Renal cortex interstitium (tissue), 15 donors: ENCODE measurements at places on chromosomes 12 and 14. TPM values are rescaled to one million over a fixed set of nuclear protein-coding genes. Genes with fewer than 3 reads are reported as not detected.

The PRB2 gene
- not detected for polyA plus RNA-seq

The B4GALNT3 gene
- polyA plus RNA-seq: 15.7 TPM

The SERPINA12 gene
- polyA plus RNA-seq: 0.42 TPM

The GPR65 gene
- 0.80 TPM for polyA plus RNA-seq

The TMEM63C gene
- 0.57 TPM for polyA plus RNA-seq

The ANKRD33 gene
- polyA plus RNA-seq: 0.36 TPM

The CLEC6A gene
- polyA plus RNA-seq: 0.20 TPM

The PGF gene
- 8.2 TPM for polyA plus RNA-seq

DNA sequence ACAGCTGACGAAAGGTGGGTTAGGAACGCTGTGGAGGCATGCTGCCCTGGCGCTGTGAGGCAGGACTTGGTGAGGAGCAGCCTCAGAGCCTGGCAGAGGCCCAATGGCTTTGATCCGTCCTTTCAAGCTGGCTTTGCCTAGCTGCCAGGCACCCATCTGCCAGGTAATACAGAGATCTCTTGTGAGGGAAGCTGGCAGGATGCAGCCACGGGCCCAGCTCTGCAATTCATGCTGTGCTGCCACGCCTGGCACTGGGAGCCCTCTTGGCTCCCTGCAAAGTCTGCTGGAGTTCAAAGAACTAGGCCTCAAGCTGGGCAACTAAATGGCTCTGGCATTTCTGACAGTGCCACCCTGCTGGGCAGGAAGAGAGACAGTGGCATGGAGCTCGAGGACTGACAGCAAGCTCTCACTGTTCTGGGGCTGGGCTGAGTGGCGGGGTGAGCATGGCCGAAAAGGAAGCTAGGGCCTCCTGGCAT lies 18.7 kb downstream of the IQSEC3 start:
- no peak for DNase-seq

DNA sequence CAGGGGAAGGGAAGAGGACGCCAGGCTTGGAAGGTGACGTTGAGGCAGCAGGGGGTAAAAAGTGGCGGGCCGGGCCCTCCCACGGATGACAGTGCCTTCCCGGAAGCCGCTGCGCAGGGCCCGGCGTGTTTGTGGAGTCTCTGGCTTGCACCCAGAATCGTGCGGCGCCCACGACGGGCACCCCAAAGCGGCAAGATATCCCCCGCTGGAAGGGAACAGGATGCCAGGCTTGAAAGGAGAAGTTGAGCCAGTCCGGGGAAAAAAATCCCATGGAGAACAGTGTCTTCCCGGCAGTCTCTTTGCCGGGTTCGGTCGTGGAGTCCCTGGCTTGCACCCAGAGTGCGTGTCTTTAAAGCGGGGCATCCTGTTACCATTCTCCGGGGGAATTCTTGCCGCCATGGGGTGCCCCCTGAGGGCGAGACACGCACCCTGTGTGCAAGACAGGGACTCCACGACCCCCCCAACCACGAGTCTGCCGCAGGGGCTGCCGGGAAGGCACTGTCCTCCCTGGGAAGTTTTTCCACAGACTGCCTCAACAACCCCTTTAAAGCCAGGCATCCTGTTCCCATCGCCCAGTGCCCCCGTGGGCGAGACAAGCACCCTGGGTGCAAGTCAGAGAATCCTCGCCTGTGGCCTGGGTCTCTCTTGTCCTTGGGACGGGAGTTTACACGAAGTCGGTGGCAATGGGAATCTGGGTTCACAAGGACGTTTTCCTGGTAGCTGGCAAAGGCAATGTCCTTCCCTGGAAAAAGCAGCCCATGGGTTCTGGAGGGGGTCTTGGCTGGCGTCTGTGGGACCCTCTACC lies 156.1 kb upstream of the ALG10B start:
- no peak for DNase-seq

DNA sequence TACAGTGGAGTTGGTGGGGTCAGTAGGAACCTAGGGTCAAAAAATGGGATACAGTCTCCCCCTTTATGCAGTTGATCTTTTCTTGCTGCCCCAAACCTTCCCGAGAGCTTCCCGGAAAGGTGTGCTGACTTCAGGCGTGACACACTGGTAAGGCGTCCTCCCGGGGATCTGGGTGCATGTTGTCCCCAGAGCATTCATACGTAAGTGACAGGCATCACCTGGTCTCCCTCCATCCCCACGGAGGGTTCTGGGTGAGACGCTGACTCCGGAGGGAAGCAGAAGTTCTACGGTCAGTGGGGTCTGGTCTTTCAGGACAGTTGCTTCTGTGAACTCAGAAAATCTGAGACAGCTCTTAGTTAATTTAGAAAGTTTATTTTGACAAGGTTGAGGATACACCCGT lies 159.6 kb upstream of the RTL1 start:
- no peak for DNase-seq

DNA sequence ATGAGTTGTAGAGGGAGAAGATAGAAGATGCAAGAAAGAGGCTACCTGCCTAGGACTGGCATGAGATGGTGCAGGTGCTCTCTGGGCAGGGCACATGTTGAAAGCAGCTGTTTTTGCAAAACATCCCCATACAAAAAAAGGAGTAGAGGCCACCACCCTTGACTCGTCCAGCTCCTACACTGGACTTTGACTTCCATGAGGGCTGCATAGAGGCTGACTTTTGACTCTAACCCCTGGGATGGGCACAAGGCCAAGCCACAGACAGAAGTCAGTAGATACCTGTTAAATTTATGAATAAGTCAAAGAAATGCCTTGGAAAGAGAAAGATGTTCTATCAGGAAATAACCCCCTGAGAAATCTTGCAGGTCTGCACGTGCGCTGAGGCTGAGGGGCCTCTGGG lies 1139.1 kb upstream of the TMEM132C start:
- DNase-seq: no peak

- no peak for DNase-seq
Observed at GRCh38 chr12:77104286-77104685, 38.9 kb upstream of the E2F7 start.

GRCh38 chr14:58587271-58587670 lies 50.5 kb upstream of the DACT1 start:
- DNase-seq: no peak

- DNase-seq: peak; percentile 21
Observed at GRCh38 chr12:110860833-110861296, 14.1 kb downstream of the CCDC63 start.

GRCh38 chr12:70560671-70561070 lies 76.6 kb downstream of the PTPRB start:
- no peak for DNase-seq

DNA sequence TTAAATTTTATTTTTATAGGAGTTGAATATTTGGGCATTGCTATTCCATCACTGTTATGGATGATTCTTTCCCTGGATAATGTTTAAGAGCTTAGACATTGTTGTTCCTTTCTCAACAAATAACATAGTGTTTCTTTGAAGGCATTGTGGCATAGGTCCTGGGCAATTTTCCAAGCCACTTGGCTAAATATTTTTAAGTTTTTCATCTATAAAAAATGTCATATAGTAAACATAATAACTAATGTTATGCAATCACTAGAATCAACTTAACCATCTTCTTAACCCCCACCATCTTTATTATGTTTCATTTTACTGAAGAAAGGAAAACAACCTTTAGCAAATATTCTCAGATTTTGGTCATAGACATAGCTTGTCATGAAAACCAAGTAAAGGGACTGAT lies 600.6 kb upstream of the LMO3 start:
- no peak for DNase-seq

- DNase-seq: no peak
Observed at GRCh38 chr12:75933101-75933500, 98.5 kb downstream of the PHLDA1 start.

GRCh38 chr12:132132609-132133430 lies 11.3 kb downstream of the DDX51 start:
- no peak for DNase-seq

- no peak for DNase-seq
Observed at GRCh38 chr12:66548338-66549049, 130.4 kb downstream of the GRIP1 start.

DNA sequence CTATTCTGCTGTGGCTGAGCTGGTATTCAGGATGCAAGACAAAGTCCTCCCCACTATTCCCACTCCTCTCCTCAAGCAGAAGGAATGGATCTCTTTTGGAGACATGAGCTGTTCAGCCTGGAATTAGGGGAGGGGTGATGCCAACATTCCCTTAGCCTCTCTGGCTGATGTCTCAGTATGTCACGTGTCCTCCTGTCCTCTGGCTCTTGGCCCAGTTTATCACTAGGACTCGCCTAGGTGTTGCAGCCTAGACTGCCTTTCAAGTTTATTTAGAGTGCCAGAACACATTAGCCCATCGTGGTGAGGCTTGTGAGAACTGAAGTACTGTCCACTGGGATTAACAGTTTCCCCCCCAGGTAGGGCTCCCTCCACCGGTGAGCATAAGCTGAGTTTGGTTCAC lies 239.9 kb upstream of the MIS18BP1 start:
- DNase-seq: no peak

DNA sequence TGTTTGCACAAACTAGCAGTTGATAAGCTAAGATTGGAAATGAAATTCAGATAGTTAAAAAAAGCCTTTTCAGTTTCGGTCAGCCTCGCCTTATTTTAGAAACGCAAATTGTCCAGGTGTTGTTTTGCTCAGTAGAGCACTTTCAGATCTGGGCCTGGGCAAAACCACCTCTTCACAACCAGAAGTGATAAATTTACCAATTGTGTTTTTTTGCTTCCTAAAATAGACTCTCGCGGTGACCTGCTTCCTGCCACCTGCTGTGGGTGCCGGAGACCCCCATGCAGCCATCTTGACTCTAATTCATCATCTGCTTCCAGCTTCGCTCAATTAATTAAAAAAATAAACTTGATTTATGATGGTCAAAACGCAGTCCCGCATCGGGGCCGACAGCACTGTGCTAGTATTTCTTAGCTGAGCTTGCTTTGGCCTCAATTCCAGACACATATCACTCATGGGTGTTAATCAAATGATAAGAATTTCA lies 335.6 kb downstream of the TMEM121 start:
- DNase-seq: no peak

- DNase-seq: no peak
Observed at GRCh38 chr12:88067301-88067700, 38.1 kb upstream of the C12orf50 start.

- DNase-seq: no peak
Observed at GRCh38 chr12:88468581-88468980, 111.7 kb downstream of the KITLG start.

GRCh38 chr14:76806446-76806845 lies 6.2 kb downstream of the ANGEL1 start:
- no peak for DNase-seq

DNA sequence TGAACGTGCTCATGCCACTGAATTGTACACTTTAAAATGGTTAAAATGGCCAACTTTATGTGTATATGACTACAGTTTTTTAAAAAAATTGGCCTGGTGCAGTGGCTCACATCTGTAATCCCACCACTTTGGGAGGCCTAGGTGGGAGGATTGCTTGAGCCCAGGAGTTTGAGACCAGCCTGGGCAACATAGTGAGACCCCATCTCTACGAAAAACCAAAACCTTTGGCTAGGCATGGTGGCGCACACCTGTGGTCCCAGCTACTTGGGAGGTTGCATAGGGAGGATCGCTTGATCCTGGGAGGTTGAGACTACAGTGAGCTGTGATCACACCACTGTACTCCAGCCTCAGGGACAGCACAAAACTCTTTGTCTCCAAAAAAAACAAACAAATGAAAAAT lies 5.3 kb downstream of the BRI3BP start:
- DNase-seq: no peak

GRCh38 chr14:75499084-75499875 lies 23.0 kb upstream of the BATF start:
- no peak for DNase-seq

- no peak for DNase-seq
Observed at GRCh38 chr12:124774462-124775167, 89.0 kb downstream of the SCARB1 start.

GRCh38 chr12:123892180-123892559 lies 80.5 kb downstream of the CCDC92 start:
- no peak for DNase-seq

- DNase-seq: no peak
Observed at GRCh38 chr14:39145266-39145966, 24.7 kb downstream of the TRAPPC6B start.

DNA sequence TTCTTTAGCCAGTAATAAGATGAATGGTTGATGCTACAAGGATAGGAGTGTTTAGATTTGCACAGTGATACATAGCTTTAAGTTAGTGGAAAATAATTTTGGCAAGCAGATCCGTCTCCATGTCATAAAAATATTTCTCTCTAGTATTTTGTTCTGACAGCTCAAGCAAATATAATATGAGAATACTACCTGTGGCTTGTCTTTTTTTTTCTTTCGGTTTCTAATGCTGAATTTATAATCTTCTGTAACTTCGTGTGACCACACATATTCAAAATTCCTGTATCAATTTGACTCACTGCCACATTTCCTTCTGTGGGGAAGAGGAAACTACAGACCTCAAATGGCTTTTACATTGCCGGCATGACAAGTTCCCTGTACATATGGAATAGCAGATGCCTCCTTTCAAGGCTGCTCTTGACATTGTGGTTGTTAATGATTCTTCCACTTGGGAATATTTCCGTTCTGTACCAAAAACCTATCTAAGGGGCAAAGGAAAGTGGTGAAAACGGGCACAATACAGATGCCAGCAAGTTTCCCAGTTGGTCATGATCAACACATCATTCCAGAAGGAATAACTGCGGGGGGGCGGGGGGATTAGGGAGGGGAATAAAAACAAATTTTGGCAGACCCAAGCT lies 103.6 kb upstream of the CCDC91 start:
- no peak for DNase-seq

DNA sequence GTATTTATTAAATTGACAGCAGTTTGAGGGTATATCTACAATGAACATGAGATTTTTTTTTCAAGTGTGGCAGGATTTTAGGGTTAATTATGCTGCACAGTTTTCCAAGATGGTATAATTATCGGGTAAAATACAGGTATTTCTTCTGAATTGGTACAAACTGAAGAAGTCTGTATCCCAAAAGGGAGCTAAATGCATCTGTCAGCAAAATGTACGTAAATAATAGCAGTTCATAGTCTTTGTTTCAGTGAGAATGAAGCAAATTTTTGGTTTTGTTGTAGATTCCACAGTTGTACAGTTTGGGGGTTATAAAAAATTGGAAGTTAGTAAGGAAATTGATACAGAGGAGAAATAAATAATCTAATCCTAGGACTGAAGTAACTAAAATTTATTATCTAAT lies 63.3 kb downstream of the RAD52 start:
- DNase-seq: no peak

GRCh38 chr12:117202556-117202955 lies 12.3 kb upstream of the FBXO21 start:
- no peak for DNase-seq

DNA sequence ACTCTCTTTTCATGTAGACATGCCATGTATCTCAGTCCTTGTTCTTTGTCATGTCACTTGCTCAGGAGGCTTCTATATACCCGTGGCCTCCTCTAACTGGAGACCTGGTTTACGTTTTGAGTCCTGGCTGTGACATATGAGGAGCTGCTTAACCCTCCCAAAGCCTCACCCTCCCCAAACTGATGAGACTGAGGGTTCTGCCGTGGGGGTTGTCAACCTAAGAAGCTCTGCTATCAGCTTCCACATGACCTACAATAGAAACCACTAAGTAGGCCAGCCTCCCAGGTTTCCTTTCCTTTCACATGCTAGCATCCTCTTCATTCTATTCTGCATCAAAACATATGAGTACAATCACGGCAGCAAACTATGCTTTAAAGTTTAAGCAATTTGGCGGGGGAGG lies 76.8 kb upstream of the WSCD2 start:
- no peak for DNase-seq
